Pancreas (tissue), 10 donors: ENCODE measurements at places on chromosomes 5 and 9. TPM values are rescaled to one million over a fixed set of nuclear protein-coding genes. Genes with fewer than 3 reads are reported as not detected.

GRCh38 chr9:130255631-130256134 lies 9.9 kb upstream of the HMCN2 start:
- DNase-seq: no peak

DNA sequence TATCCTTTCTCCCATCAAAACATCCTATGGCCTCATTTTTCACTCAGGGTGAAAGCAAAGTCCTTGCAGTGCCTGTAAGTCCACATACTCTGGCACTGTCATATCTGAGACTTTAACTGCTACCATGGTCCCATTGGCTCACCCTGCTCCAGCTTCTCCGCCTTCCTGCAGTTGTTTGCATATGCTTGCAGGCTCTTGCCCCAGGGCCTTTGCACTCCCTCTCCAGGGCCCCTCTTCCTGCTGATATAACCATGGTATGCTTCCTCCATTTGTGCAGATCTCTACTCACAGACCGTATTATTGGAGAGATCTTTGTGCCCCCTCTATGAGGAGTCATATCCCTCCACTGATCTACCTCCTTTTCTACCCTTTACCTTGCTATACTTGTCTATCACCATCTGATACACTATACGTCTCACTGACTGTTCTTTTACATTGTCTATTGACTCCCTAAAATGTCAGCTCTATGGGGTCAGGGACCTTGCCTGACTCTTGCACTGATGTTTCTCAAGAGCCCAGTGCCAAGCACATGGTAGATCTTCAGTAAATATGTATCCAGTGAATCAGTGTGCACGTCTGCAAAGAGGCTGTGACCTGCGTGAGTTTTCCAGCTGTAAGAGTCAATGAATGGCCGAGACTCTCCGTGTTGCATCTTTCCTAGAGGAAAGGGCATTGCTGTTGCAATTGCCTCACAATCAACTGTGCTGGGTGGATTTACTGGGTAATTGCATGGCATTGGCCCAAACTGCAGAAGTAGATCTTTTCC lies 81.7 kb upstream of the CPEB4 start:
- DNase-seq: no peak

- DNase-seq: no peak
Measured at GRCh38 chr5:156474251-156474650, 147.3 kb downstream of the SGCD start.

DNA sequence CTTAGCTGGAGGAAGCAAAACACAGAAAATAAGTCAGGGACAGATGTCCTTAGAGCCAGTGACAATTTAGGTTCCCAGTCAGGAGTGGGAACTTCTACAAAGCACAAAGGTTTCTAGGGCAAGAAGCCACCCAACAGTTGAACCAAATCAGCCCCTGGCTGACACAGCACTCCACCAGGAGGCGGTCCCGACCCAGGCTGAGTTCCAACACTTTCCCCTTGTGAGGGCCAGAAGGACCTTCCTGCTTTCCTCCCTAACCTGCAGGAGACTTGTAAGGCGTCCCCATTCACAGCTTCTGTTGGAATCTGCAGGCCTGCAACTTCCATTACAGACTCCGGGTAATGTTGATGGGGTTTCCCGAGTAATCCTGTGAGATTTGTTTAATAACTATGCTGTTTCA lies 416.4 kb upstream of the IRX1 start:
- no peak for DNase-seq

GRCh38 chr9:18595597-18595996 lies 121.6 kb downstream of the ADAMTSL1 start:
- DNase-seq: no peak

The KCTD16 gene
- 4.3 TPM for total RNA-seq

The SPATA9 gene
- 0.67 TPM for total RNA-seq

The TAF1L gene
- total RNA-seq: not detected

The TAF7 gene
- total RNA-seq: 17.7 TPM

The TLX3 gene
- not detected for total RNA-seq

The S100Z gene
- 0.16 TPM for total RNA-seq

The PCDHGB3 gene
- 1.7 TPM for total RNA-seq

The C5orf52 gene
- not detected for total RNA-seq
